ENCODE measurements at places on chromosomes 11 and 22.

GRCh38 chr11:103961010-103961409 is 75.4 kb upstream of the DDI1 start:
- no peak for DNase-seq

DNA sequence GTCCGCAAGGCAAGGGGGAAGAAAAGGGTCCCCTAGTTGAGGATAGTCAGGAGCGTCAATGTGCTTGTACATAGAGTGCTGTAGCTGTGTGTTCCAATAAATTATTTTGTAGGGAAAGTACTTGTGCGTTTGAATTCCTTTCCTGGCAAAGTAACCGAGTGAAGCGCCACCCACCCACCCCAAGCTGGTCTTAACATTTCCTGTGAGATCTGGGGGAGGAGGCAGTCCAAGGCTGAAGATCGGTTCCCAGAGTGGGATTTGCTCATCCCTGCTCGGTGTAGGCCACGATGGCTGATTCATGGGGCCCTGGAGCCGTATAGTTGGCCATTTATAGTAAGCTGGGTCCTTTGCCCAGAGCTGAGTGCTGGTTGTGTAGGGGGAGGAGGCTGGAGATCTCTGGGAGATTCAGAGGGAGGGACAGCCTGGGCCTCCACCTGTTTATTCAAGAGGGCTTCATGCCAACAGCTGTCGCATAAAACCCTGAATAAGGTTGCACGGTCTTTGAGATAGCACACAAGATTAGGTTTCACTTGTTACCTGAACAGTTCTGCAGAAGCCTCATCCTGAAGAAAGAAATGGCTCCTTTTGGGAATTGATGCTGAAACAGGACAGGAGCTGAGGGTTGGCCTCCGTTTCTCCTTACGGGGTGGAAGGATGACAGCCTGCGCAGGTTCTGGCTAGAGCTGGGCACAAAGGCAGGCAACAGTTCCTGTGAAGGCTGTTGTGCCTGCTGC is 2.4 kb downstream of the ATF4 start:
- no peak for DNase-seq

DNA sequence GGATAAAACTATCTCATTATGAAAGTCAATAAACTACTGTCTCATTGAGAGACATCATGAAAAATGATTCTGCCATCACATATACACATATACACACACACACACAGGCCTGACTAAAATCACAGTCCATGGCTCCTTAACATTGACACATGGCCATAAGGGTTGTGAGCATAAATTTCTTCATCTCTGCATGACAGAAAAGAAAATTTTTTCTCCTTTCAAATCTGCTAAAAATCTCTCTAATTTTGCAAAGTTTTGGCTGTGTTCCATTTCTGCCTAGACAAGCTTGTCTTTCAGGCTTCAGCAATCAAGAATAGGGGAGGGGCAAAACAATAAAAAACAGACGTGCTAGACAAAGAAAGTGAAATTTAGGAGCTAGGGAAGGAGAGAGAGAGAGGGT is 324.5 kb downstream of the LRRC4C start:
- DNase-seq, result no peak

GRCh38 chr22:17705951-17706900 is 67.7 kb downstream of the BCL2L13 start:
- no peak for DNase-seq

- no peak for DNase-seq
Measured at GRCh38 chr11:17445240-17445795, 31.3 kb downstream of the ABCC8 start.

DNA sequence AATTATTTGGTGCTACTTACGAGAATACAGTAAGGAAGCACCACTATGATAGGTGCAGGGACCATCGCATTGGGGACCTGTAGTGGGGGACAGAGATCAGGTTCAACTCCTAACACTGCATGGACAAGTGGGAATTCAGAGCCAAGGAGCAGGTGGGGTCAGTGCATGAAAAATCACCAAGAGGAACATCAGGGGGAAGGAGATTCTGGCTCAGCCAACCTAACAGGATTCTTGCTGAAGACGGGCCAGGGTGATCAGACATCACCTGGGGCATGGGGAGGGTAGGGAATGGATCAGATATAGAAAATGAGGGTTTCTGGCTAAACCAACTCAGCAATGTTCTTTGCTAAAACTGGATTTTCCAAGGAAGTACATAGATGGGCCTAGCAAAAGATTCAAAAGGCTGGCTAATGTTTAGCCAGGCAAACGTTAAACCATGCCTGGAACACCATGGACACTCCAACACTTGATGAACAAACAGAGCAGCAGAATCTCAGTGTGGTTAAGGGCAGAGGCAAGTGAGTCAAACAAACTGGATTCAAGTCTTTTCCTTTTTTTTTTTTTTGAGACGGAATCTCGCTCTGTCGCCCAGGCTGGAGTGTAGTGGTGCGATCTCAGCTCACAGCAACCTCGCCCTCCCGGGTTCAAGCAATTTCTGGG is 70.0 kb downstream of the MICAL3 start:
- DNase-seq, result no peak

DNA sequence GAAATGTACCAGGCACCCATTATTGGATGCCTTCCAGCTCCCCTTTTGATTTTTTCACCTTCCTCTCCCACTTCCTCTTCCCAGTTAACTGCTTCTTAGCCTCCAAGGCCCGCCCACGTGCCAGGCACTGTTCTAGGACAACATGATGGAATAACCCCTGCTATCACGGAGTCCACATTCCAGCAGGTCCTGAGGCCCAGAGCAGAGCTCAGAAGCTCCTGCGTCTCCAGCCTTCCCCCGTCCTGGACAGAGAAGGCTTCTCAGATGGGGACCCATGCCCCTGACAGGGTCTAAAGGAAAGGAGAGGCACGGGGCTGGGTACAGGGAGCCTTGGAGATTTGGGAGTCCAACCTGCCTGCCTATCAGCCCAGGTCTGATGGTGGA is 29.1 kb downstream of the TRIM29 start:
- no peak for DNase-seq

DNA sequence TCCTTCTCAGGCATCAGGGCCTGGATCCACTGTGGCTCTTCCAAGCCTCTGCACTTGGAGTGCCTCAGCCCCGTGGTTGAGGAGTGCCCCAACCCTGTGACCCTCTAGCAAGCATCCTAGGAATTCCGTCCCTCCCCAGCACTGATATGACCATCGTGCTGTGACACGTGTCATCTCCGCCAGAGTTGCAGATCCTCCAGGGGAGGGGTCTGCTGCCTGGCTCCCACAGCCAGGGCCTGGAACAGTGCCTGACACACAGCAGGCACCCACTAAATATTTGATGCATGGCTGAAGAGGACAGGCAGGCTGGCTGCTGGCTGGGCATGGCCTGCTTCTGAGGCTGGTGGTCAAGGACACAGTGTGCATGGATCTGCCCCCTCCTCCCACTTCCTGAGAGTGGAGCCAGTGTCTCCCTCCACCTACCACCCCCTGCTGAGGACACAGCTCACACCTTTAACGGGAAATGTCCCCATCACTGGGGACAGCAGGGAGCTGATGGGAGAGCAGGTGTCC is 1.7 kb upstream of the CD81 start:
- DNase-seq, result no peak

- peak; percentile 23 for DNase-seq
Measured at GRCh38 chr11:119056421-119056999, 495 bp downstream of the HYOU1 start.

Data from stimulated activated CD8-positive, alpha-beta memory T cell treated with anti-CD3 and anti-CD28 coated beads, Interleukin-15, amount 100 ng/mL, for 24 hours (primary cell).